ENCODE measurements at places on chromosomes 4 and X. TPM values are rescaled to one million over a fixed set of nuclear protein-coding genes. Genes with fewer than 3 reads are reported as not detected.

The SPANXA2 gene
- total RNA-seq: not detected

The IL21 gene
- 0.08 TPM for total RNA-seq

The SSX4 gene
- not detected for total RNA-seq

The SUPT20HL1 gene
- not detected for total RNA-seq

The CDX4 gene
- total RNA-seq: not detected

The MAD2L1 gene
- 4.6 TPM for total RNA-seq

The DUSP21 gene
- total RNA-seq: not detected

The HDAC8 gene
- total RNA-seq: 6.8 TPM

The TNIP3 gene
- total RNA-seq: 0.66 TPM

The TMEM31 gene
- not detected for total RNA-seq

The SPIN4 gene
- total RNA-seq: 1.0 TPM

The SPRY1 gene
- total RNA-seq: 20.3 TPM

The TMSB15C gene
- 3.7 TPM for total RNA-seq

The SEPSECS gene
- total RNA-seq: 18.5 TPM

The TMEM47 gene
- not detected for total RNA-seq

The RP2 gene
- total RNA-seq: 4.1 TPM

The ADRA2C gene
- total RNA-seq: not detected

The NCAPG gene
- total RNA-seq: 0.58 TPM
